ENCODE measurements at places on chromosomes 5 and 9.
A peak's percentile ranks its signal among the peaks of the same experiment; 100 is the strongest.

GRCh38 chr5:35129921-35130485 is 82.3 kb upstream of the AGXT2 start:
- DNase-seq: no peak

- no peak for DNase-seq
Measured at GRCh38 chr9:84151640-84152039, 171.0 kb downstream of the RMI1 start.

DNA sequence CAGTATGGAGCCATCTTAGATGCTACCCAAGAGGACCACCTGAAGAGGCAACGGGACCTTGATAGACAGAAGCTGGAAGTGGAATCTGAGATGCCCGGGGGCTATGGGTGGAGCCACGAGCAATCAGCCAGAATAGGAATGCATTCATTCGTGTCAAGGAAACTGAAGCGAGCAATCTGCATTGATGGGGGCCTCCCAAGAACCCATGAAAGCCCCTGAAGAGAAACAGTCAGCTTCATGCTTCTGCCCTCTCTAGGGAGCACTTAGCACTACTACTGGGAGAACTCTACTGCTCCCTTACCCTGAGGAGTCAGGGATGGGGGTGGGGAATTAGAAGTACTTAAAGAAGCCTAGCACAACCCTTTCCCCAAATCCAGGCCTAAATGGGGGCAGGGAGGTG is 51.9 kb upstream of the TCERG1 start:
- peak; percentile 17 for DNase-seq

DNA sequence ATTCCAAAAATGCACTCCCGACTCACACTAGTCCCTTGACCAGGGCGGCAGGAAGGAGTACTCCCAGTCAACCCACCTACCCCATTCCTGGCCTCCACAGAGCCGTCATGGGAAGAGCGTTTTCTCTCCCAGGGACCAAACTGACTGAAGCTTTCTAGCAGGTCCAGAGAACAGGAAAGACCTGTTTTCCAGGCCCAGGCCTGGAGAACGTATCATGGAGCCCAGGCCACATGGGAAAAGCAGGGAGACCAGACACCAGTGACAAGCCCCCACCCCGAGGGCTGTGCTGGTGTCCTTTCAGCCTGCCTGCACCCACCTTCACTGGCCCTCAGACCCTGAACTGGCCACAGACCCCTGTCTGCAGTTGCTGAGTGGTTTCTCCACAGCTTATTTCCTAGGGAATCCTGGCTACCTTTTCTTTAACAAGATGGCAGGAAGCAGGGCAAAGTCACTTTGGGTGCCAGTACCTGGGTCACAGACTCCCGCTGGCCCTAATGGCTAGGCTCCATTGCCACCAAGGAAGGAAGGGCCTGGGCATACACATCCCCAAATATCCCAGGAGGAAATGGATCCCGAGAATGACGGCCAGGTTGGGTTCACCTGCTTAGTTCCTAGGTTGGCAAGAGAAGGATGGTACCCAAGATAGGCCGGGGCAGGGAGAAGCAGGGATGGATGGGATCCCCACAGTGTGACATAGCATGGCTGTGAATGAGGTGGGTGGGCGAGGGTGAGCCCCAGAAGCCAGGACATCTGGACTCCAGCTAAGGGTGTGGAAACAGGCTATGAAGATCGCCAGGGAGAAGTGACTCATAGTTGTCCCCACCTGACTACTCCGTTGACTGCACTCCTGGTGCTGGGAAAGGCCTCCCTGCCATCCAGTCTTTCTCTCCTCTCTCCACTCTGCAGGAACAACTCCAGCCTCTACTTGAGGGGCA is 12.2 kb downstream of the CCNI2 start:
- no peak for DNase-seq

GRCh38 chr9:21334701-21335632 is at the start of gene KLHL9:
Gene KLHL9, minus strand, starts transcription at chr9:21335404. Its CDS starts 545 bp downstream, at chr9:21334859.
- DNase-seq: peak; percentile 85

GRCh38 chr5:153774686-153775085 is 264.0 kb downstream of the FAM114A2 start:
- DNase-seq: no peak

DNA sequence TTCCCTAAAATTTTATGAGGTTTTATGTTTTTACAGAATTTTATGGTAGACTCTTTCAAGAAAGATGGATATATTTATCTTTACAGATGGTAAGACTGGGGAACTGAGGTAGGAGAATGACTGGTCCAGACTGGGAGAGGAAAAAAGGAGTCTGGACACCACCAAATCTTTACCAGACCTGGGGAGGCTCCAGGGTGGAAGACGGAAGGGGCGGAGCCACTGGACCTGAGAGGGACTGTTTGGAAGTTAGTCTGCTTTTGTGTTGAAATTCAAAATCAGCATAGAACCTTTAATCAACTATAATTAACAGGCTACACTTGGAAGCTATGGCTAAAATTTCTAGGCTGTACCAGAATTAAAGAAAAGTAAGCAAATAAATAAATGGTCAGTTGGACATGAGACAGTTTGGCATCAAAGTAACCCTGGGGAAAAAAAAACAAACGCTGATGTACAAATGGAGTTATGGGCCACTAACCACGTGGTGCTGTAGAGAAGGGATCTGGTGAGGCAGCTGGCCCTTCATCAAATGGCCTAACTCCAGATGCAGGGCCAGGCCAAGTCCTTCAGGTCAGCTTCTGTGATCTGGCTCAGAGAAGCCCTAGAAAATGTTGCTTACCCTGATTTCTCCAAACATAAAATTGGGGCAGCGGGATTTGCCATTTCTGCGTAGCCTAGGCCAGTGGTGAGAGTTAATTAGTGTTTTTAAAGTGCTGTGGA is 155.1 kb downstream of the ARSB start:
- DNase-seq: no peak

- no peak for DNase-seq
Measured at GRCh38 chr9:103674271-103674670, 419.8 kb upstream of the SMC2 start.

DNA sequence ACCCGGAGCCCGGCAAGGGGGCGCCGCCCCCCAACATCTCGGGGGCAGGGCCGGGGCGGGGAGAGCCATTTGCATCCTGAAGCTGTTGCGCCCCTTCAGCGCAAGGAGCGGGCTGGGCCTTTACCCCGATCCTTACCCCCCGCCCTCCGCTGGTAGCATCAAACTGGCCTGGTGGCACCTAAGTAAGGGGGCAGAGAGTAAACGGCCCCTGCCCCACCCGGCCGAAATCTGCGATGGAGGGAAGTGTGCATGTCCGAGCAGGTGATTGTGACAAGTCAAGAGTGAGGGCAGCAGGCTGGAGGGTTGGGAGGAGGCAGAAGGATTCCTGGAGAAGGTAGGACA is 101.2 kb downstream of the ESM1 start:
- no peak for DNase-seq

DNA sequence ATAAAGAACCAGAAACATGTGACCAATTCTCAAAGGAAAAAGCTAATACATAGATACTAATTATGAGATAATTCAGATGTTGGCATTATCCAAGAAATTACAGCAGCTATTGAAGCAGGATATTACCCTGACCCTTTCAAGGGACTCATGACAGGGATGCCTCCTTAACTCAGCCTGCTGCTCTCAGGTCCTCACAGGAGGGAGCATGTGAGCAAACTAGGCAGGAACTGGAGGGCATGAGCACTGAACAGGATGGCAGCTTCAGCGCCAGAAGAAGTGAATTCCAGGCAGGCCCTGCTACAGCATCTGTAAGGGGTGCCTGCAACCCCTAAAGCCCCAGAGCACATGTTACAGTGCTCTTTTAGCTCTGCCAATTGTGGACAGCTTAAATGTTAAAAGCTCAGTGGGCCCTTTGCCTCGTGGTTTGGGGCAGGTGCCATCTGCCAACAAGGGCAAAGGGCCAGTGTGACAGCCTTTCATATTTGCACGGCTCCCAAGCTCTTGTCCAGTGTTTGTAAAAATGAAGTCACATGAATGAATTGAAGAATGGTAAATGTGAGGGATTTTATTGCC is 464.7 kb upstream of the COX7C start:
- no peak for DNase-seq

- DNase-seq: no peak
Measured at GRCh38 chr5:36836831-36837230, 39.7 kb upstream of the NIPBL start.

DNA sequence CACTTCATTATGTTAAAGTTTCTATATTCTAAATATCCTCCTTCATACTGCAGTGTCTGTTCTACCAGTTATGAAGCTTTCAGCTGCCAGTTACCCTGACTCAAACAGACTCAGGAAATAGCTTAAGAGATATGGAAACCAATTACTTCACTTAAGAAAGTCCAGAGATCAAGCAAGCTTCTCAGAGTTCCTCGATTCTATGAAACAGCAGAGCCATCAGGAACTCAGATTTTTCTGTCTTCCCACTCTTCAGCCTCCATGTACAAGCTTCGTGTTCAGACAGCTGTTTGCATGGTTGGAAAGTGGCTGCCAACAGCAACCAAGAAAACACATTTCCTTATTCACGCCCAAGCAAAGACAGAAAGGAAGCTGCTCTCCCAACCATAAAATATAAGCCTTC is 216.1 kb downstream of the ACTL7B start:
- no peak for DNase-seq

DNA sequence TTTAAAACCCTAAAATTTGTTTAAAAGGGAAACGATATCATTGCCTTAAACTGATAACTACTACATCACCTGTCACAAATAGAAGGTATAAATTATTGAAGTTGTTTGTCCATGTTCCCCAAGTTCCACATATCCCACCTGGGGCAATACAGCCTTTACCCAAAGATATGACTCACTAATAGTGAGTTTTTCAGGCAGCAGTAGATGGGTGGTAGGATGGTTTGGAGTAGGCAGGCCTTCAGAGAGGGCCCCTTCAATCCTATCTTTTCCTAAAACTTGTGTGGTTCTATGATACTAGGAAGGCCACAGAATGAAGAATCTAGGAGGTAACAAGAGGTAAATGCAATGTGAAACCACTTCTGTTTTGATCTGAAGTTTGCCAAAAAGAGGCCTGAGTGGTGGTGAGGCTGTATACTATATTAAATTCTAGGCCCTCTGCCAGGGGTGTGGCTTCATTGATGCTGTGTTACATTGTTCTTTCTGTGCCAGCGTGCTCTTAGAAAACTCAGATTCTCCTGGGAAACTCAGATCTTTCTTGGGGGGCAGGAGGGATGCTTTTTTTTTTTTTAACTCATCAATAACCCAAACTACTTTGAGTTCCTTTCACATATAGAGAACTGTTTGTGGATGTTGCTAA is 7.2 kb downstream of the CYSTM1 start:
- peak; percentile 37 for DNase-seq

- no peak for DNase-seq
Measured at GRCh38 chr5:31587546-31587945, 51.4 kb upstream of the PDZD2 start.

DNA sequence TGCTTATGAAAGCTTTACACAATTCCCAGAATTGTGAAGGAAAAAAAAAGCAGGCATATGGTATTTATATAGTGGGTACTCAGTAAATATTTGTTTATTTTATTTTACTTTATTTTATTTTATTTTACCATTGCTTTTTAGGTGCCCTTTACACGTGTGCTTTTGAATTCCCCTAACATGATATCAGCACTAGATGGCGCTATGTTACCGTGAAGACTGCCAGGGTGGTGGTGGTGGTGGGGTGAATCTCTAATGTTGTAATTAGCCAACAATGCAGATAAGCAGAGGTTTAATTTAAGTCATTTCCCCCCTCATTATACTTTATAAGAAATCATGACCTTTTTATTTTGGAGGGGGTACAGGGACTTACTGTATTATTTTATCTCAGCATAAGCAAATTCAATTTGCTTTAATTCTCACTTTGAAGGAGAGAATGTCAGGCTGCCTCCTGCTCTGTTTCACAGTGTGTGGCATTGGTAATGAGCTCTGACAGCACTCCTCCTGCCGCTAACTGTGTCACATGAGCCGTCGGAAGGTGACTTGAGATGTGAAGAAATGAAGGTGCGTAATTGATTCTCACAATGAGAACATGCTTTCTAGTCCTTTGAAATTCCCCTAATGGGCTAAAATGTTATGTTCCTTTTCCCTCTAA is 165.6 kb downstream of the YTHDC2 start:
- DNase-seq: peak; percentile 70

GRCh38 chr5:88183255-88183654 is 85.4 kb downstream of the TMEM161B start:
- no peak for DNase-seq

DNA sequence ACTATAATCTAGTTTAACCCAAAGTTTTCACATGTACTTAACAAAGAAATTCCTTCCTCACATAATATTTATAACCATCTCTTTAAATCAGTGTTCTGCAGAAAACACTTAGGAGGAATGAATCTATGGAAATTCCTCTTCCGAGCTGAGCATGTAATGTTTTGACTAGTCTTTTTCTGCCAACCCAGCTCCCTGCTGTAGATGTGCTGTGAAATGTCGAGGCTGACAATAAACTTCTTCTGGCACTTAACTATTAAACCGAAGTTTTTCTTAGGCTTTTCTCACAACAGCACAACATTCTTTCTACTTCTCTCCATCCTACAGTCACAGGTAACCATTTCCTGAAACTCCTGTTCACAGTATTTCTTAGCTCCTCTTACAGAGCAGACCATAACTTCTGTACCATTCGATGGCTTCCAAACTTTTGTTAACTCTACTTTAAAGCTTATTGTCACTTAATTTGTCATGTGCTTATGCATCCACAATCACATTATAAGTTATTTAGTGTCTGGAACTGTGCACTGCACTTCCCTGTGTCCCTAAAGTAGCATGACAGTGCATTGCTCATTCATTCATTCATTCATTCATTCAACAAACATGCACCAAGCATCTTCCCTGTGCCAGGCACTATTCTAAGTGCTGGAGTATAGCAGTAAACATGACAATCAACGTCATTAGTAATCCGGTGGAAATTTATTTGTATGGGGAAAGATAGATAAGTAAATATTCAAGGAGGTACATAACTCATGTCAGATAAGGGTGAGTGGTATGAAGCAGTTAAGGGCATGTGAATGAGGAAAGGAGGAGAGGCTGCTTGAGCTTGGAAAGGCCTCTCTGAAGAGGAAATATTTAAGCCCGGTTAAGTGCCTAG is 54.6 kb downstream of the TSSK1B start:
- DNase-seq: no peak

DNA sequence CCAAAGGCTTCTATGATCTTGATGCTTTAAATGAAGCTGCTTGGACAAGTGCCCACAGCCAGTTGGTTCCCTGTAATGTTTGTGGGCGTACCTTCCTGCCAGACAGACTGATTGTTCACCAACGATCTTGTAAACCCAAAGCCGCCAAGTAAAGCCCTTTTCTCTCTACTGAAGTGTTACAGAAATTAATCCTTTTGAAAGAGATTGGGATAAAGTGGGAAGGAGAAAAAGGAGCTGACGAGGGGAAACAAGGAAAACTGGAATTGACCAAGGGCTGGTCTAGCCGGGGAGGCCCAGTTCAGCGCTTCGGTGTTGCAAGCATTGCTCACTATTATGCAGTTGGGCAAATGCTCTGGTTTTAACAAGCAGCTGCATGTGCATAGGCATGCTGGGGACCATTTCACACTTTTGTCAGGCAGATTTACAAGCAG is 53.2 kb downstream of the ZNF474 start:
- peak; percentile 78 for DNase-seq

- DNase-seq: no peak
Measured at GRCh38 chr5:79821-80220, 12.1 kb upstream of the PLEKHG4B start.

DNA sequence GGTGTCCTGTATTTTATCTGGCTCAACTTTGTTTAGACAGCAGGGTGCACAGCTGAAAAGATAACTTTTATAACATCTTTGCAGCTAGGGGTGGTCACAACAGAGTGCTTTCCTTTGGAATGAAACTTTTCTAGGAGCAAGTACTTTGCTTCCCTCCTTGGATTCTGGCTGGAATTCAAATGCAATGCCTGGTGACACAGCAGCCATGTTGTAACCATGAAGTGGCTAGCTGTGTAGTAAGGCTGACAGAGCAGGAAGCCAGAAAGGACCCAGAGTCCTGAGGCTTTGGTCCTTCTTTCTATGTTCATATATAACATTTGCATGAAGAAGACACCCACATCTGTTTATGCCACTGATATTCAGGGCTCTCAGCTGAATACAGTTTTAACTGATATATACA is 48.1 kb downstream of the TENT4A start:
- DNase-seq: no peak

Data from A673 (cell line).